GM06990 (cell line): ENCODE measurements at places on chromosomes 16 and 17.

DNA sequence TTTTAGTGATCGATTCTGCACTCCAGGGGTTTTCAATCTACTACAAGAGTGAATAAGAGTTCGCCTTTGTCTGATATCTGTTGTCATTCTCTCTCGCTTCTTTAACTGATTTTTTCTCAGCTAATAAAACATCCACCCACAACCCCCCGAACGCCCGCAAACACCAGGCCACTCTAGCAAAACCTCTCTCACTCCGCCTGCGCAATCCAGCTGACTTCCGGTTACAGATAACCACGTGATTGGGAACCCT is 338 bp upstream of the RPL19 start:
- DNase-seq = peak; percentile 80

GRCh38 chr17:7097940-7098339 is 16.7 kb downstream of the ASGR2 start:
- no peak for DNase-seq

DNA sequence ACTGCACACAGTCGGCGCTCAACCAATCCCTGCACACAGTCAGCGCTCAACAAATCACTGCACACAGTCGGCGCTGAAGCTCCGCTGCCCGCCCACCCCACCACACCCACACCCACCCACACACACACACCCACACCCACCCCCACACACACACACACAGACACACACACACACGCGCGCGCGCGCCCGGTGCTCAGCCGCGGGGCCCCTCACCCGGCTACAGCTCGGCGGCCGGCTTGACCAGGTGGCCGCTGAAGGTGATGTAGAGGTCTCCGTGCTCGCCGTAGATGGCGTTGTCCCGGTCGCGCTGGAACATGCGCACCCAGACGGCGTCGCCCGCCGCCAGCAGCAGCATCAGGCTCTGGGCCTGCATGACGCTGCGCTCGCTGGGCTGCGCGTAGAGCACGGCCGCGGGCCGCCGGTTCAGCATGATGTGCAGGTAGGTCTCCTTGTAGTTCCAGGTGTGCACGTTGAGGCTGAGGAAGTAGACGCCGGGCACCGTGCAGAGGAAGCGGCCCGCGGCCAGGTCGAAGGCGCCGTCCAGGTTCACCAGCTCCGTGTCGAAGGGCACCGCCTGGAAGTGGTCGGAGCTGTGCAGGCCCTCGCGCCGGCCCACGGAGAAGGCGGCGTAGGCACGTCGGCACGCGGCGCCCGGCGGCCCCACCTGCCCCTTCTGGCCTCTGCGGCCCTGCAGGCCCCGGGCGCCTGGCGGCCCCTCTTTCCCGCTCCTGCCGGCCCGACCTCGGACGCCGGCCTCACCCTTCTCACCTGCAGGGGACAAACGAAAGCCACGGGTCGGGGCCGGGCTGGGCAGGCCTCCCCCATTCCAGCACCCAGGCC is 2.5 kb downstream of the C1QTNF8 start:
- peak; percentile 62 for DNase-seq

DNA sequence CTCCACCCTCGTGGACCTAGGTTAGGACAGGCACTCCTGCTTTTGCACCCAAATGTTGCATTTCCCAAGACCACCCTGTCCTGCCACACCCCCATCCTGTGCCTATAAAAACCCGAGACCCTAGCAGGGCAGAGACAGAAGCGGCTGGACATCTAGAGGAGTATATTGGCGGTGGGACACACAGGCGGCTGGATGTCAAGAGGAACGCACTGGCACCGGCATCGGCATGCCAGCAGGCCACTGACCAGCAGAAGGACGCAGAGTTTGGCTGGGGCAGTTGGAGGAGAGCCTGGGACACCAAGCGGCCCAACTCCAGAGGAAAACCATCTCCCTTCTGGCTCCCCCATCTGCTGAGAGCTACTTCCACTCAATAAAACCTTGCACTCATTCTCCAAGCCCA is 14.7 kb upstream of the WFIKKN2 start:
- no peak for DNase-seq

DNA sequence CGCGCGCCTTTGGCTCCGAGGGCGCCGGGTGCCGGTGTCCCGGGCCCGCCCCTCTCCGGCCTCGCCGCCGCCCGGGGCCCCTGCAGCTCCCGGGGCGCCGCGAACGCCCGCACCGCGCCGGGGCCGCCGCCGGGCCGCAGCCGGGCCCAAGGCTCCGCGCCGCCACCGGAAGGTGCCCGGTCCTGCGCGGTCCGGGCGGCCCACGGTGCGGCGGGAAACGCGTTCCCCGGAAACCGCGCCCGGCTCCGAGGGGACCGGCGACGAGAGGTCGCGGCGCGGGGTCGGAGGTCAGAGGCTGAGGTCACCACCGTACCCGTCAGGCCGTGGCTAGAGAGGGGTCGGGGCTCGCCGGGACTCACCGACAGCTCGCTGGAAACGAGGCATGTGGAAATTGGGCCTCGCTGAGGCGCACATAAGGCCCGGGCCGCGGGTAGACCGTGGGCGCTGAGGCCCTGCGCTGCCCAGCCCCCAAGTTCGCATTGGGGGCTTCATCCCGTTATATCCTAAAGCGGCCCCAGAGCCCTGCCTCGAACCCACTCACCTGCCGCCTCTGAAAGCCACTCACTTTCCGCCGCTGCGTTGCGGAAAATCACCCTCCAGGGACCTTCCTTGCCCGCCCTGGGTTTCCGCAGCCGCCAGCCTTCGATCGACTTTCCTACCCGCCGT is at the start of gene DUS1L:
Gene DUS1L, minus strand, starts transcription at position 167 of the 666 bp plus-strand sequence. CDS start 745 bp downstream, outside the sequence.
- DNase-seq = peak; percentile 84

DNA sequence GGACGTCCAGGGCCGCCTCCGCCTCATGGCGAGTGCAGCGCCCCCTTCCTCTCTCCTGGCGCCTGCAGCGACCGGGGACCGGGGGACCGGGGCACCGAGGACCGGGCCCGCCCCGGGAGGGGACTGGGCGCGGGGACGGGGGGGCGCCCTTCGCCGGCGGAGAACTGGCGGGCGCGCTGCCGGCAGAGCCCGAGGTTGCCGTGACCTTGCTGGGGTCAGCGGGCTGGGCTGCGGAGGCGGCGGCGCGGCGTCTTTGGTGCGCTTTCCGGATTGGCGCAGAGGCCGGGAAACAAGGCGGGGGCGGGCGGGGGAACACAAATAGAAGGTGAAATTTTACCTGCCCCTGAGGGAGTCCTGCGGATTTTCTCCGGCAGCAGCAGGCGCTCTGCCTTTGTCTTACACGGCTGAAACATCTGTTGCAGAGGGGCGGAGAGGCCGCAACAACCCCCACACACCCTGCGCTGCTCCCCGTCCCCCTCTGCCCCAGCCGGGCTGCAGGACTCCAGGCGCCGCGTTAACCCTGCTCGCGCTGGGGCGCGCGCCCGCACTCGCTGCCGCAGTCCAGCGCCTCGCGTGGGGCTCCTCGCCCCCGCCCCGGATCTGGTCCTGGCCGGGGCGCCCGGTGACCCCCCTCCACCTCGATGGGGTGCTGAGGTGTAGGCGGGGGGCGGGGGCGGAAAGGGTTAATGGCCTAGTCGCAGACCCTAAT is 53.5 kb downstream of the SREBF1 start:
- peak; percentile 82 for DNase-seq

- no peak for DNase-seq
Observed at GRCh38 chr17:14926526-14927122, 338.5 kb downstream of the PMP22 start.

- no peak for DNase-seq
Observed at GRCh38 chr16:8675183-8676159, 1.1 kb downstream of the ABAT start.

DNA sequence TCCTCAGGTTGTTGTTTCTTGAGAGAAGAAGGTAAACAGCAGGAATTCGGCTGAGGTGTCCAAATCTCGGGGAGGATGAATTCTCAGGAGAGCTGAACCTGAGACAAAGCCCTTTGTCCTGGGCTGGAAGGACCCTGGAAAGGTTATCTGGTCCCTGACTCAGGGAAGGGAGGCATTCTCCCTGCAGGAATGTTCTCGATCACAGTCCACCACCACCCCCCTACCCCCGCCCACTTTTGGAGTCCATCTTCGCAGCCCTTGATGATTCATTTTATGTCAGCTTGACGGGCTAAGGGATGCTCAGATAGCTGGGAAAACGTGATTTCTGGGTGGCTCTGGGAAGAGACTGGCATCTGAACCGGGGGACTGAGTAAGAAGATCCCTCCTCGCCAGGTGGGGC is 1.4 kb upstream of the CEP295NL start:
- DNase-seq = no peak

DNA sequence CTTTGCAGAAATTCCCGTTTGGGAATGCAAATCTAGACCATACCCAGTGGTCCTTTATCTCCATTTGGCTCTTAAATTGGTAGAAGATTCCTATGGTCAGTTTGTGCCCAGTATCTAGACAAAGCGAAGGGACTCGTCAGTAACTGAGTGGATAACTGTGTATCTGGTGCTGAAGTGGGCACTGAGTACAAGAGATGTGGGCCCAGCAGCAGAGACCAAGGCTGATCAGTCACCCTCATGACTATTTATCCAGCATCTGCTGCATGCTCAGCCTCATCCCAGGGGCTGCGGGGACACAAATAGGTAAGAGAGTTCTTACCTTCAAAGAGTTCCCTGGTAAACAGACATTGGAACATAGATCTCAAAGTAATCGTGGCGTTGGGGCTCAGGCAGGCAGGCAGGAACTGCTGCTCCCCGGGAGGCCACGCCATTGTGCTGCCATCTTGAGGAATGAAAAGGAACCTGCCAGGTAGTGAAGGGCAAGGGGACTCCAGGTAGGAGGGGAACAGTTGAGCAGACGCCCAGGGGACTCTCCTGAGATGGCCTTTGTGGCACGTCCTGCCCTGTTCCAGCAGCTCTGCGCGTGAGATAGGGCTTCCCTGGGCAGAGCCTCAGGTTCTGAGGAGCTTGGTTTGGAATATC is 10.3 kb downstream of the NT5M start:
- peak; percentile 43 for DNase-seq

DNA sequence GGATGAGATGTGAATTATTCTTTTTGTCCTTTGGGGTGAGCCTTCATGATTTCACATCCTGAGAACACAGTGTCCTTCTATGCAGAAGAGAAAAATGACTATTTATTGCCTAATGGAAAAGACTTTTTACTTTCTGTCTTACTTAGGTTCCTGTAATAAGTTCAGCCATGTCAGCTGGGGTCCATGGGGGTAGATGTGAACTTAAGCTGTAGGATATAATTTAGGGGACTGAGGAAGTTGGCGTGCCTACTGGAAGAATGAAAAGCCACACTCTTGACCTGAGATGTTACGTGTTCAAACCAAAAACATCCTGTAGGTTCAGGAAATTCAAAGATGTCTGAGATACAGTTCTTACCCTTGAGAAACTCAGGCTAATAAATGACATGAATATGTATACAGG is 660.5 kb downstream of the TOX3 start:
- no peak for DNase-seq

- DNase-seq = no peak
Observed at GRCh38 chr17:28773736-28774135, 29.9 kb downstream of the TRAF4 start.
